ENCODE measurements at places on chromosomes 11 and 22. TPM values are rescaled to one million over a fixed set of nuclear protein-coding genes. Genes with fewer than 3 reads are reported as not detected.

DGCR6 gene
- 0.91 TPM for total RNA-seq

HBG2 gene
- not detected for total RNA-seq

VSIG2 gene
- total RNA-seq: 10.2 TPM

CRYBB3 gene
- total RNA-seq: not detected

MUC2 gene
- total RNA-seq: 0.04 TPM

MRPL40 gene
- total RNA-seq: 16.8 TPM

UPK3A gene
- not detected for total RNA-seq

RIC3 gene
- total RNA-seq: 6.2 TPM

CTTN gene
- total RNA-seq: 244 TPM

CDCA5 gene
- total RNA-seq: 3.1 TPM

MFNG gene
- 3.8 TPM for total RNA-seq

ISX gene
- total RNA-seq: not detected

SPINDOC gene
- total RNA-seq: 5.9 TPM

TRPM5 gene
- total RNA-seq: not detected

ANGPTL5 gene
- total RNA-seq: 0.29 TPM

OR5A1 gene
- total RNA-seq: not detected

- H3K27ac ChIP-seq: peak overlapping the region; percentile 66
- peak overlapping the region; percentile 51 for H3K4me3 ChIP-seq
- H3K36me3 ChIP-seq: no peaks in the 10 kb centered on the region
- H3K4me1 ChIP-seq: peaks cover 84% of the 10 kb centered on the region
Measured at GRCh38 chr11:7576726-7577290, 63.0 kb downstream of the PPFIBP2 start.

DNA sequence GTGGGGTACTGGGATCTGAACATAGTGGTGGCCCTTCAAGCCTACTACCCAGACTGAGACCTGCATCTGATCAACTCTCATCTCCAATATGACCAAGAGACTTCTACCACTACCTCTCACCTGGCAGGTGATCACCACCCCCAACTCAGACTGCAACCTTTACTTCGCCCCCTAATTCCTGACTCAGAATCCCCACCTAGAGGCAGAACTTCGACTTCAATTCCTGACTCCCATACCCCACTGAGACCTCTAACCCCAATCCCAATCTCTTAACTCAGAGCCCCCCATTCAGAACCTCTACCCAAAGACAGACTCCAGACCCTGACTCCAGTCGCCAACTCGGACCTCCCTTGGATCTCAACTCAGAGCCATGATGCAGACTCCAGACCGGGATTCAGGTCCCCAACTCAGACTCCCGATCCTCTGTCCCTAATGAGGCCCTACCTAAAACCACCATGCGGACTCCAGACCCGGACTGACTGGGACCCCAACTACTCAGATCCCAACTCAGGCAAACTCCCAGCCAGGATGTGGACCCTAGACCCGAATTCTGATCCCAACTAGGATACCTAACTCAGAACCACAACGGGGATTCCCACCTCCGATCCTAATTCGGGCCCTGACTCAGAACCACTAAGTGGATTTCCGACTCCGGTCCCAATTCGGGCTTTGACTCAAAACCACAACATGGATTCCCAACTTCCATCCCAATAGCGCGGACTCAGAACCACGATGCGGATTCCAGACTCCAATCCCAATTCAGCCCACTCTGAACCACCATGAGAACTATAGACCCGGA is 1.2 kb downstream of the KCNQ1OT1 start:
- no peaks in the 10 kb centered on the region for H3K27me3 ChIP-seq
- H3K4me3 ChIP-seq: peak overlapping the region; percentile 83
- no peaks in the 10 kb centered on the region for H3K4me1 ChIP-seq
- no peak for DNase-seq

DNA sequence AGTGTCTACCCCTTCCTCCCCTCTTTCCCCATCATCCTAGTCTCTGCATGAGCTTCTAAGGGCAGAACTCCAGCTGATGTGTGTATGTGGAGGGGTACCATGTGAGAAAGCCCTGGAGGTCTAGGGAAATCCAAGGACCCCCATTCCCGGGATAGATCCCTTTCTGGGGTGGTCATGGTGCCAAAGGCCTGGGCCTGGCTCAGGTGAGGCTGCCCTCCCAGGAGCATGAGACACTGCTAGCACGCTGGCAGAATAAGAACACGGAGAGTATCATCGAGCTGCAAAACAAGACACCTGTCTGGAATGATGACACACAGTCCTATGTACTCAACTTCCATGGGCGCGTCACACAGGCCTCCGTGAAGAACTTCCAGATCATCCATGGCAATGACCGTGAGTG is 19.6 kb downstream of the TUB start:
- H3K27ac ChIP-seq: no peak overlapping the region
- no peak for DNase-seq
- no peaks in the 10 kb centered on the region for H3K36me3 ChIP-seq
- H3K4me1 ChIP-seq: no peaks in the 10 kb centered on the region

DNA sequence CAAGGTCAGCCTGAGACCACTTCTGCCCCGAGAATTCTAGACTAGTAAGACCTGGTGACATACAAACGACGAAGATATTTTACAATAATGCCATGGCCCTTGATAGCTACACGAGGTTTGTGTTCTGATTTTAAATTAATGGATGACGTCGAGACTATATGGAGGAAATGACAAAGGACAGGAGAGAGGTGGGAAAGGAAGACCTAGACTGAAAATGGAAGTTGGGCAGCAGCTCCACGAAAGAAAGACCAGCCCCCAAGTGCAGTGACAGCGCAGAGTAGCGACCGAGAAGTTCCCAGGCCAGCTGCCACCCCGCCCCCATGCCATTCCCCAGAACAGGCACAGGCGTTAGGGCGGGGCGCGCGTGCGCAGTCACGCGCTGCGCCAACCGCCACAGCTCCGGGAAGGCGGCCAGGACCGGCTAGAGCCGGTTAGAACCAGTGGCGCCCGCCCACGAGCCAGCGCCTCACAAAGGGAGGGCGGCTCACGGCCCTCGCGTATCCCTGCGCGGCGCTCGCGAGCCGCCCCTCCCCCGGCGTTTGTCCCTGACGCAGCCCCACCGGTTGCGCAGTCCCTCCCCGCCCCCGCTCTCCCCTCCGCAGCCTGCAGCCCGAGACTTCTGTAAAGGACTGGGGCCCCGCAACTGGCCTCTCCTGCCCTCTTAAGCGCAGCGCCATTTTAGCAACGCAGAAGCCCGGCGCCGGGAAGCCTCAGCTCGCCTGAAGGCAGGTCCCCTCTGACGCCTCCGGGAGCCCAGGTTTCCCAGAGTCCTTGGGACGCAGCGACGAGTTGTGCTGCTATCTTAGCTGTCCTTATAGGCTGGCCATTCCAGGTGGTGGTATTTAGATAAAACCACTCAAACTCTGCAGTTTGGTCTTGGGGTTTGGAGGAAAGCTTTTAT is 1.5 kb upstream of the MALAT1 start:
- peak overlapping the region; percentile 71 for H3K4me3 ChIP-seq
- H3K27me3 ChIP-seq: no peaks in the 10 kb centered on the region
- peak overlapping the region; percentile 95 for H3K27ac ChIP-seq
- H3K36me3 ChIP-seq: peaks cover 12% of the 10 kb centered on the region
- H3K4me1 ChIP-seq: peaks cover 45% of the 10 kb centered on the region

GRCh38 chr11:118715245-118715831 is 35.9 kb upstream of the TREH start:
- no peaks in the 10 kb centered on the region for H3K36me3 ChIP-seq
- H3K27me3 ChIP-seq: no peaks in the 10 kb centered on the region
- no peak overlapping the region for H3K27ac ChIP-seq

- H3K4me3 ChIP-seq: peak overlapping the region; percentile 33
- DNase-seq: no peak
- H3K4me1 ChIP-seq: peaks cover 11% of the 10 kb centered on the region
- H3K27ac ChIP-seq: peak overlapping the region; percentile 22
- no peaks in the 10 kb centered on the region for H3K36me3 ChIP-seq
- no peaks in the 10 kb centered on the region for H3K27me3 ChIP-seq
Measured at GRCh38 chr11:119742263-119742861, 13.4 kb upstream of the NECTIN1 start.

- H3K4me1 ChIP-seq: peaks cover 17% of the 10 kb centered on the region
- no peaks in the 10 kb centered on the region for H3K27me3 ChIP-seq
- H3K36me3 ChIP-seq: no peaks in the 10 kb centered on the region
- H3K4me3 ChIP-seq: no peak overlapping the region
- DNase-seq: no peak
Measured at GRCh38 chr22:36899498-36899897, 13.9 kb upstream of the CSF2RB start.

DNA sequence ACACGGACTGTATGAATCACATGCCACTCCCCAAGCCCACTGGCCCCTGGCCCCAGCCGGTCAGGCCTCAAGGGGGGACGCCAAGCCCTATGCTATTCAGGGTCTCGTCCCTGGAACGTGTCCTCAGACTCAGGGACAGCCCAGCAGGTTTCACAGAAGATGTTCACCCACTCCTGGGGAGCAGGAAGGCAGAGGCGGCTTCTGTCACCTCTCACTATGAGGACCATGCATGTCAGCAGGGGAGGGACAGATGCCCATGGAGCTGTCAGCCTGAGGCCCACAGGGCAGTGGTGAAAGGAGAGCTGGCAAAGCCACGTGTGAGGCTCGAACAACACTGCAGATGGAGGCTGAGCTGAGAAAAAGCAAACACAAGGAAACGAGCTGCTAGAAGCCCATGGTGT is 192.0 kb downstream of the SHANK2 start:
- no peak for DNase-seq
- H3K36me3 ChIP-seq: no peaks in the 10 kb centered on the region
- no peaks in the 10 kb centered on the region for H3K4me1 ChIP-seq
- H3K4me3 ChIP-seq: no peak overlapping the region

GRCh38 chr22:27782088-27782487 is 19.5 kb downstream of the MN1 start:
- DNase-seq: no peak
- H3K27ac ChIP-seq: no peak overlapping the region
- H3K36me3 ChIP-seq: no peaks in the 10 kb centered on the region
- no peak overlapping the region for H3K4me3 ChIP-seq

DNA sequence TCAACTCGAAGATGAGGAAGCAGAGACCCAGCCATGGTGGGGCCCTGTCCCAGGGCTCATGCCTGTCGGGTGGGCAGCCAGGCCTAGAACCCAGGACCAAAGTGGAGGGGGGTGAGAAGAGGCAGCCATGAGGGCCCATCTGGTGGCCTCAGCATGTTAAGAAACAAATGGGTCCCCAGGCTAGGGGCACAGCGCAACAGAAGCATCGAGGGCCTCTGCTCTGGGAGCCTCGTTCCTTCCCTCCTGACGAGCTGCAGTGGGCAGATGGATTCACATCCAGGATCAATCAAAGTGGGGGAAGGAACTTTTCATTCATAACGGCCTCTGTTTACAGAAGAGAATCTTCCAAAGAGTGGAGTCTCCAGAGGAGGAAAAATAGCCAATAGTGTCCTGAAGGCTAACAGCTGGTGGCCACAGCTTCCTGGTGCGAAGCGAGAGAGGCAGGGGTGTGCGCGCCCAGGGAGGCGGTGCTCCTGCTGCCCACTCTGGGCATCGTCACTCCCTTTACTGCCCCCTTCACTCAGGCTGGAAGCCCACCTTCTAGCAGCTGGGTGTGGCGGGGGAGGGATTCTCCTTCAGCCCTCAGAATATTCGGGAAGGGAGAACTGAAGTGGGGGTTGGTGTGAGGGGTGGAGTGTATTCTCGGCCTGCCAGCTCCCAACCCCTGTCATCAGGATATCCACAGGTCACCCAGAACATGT is 4.3 kb downstream of the CBX7 start:
- H3K27ac ChIP-seq: peak overlapping the region; percentile 96
- no peaks in the 10 kb centered on the region for H3K27me3 ChIP-seq
- peaks cover 6% of the 10 kb centered on the region for H3K36me3 ChIP-seq
- H3K4me3 ChIP-seq: no peak overlapping the region
- H3K4me1 ChIP-seq: peaks cover 88% of the 10 kb centered on the region
- no peak for DNase-seq

DNA sequence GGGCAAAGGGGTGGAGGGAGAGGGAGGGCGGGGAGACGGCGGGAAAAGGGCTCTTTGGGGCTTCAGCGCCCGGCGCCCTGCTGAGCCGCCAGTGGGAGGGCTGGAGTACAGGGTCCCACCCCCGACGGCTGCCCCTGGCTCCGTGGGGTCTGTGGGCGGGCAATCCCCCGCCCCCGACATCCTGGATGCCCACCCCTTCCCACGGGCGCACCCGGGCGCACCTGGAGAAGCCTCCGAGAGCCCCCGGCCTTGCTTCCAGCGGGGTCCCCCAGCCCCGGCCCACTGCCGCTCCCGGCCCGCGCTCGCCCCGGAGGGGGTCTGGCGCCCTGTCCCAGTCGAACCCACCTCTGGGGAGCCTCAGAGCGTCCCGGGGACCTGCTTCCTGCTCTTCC is 394 bp downstream of the CHRM4 start:
- peaks cover 39% of the 10 kb centered on the region for H3K4me1 ChIP-seq
- no peak overlapping the region for H3K4me3 ChIP-seq
- H3K27me3 ChIP-seq: peaks cover 69% of the 10 kb centered on the region
- H3K27ac ChIP-seq: no peak overlapping the region
- H3K36me3 ChIP-seq: no peaks in the 10 kb centered on the region
- no peak for DNase-seq

GRCh38 chr22:46320166-46320710 is 15.3 kb upstream of the TRMU start:
- no peaks in the 10 kb centered on the region for H3K27me3 ChIP-seq
- H3K36me3 ChIP-seq: peaks cover 10% of the 10 kb centered on the region
- H3K4me1 ChIP-seq: no peaks in the 10 kb centered on the region
- no peak overlapping the region for H3K4me3 ChIP-seq

DNA sequence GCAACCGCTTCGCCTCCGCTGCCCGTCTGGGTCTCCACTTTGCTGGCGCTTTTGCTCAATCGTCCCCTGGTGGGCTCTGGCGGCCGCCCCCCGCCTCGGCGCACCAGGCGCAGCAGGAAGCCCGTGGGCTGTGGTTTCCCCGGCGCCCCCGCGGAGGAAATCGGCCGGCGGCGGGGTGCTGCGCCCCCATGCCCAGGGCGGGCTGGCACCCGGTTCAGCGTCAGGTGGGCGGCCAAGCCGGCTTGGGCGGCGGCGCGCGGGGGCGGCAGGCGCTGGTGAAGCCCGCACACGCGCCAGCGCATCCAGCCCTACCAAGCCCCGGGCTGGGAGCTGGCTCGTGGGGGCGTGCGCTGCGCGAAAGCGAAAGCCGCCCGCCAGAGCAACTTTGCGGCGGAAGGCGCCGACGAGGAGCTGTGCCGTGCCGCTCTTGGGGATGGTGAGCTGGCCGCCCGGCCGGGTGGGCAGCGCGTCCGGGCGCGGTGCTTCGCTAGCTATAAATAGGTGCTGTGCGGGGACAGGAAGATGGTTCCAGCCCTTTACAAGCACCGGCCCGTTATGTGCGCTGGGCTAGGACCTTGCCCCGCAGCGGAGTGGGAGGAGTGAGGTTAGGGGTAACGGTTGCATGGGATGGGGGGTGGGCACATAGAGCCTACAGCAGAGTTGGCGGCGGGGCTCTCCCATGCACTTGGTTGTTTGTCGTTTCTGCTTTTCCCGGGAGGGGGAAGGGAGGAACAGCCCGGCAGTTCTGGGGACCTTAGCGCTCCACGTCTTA is 25.0 kb upstream of the SUSD2 start:
- no peak for DNase-seq
- peaks cover 76% of the 10 kb centered on the region for H3K4me1 ChIP-seq
- H3K27me3 ChIP-seq: no peaks in the 10 kb centered on the region
- peak overlapping the region; percentile 82 for H3K4me3 ChIP-seq
- H3K36me3 ChIP-seq: no peaks in the 10 kb centered on the region
